ENCODE measurements at places on chromosomes 16 and 17.

DNA sequence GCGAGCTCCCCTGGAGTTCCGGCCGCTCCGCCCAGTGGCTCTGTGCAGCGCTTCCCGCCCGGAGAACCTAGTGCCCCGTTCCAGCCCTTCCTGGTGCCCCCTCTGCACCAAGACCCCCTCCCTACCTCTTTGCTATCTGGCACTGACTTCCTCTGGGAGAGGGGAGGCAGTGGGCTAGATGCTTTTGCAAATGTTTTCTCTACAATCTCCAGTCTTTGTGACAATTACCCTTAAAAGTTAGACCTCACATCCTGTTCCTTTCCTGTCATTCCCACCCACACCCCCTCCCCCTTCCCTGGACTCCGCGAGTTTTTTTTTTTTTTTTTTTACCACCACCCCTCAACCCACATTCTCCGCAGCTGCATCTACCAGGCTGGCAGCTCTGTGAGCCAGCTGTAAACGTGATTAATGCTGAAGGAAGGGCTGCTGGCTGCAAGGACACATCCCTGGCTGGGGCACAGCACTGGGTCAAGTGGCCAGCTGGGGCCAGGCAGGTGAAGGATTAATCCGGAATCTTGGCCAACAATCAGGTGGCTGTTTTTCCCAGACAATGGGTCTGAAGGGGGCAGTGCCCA, 101.5 kb downstream of the MGAT5B start:
- DNase-seq, result peak; percentile 19

DNA sequence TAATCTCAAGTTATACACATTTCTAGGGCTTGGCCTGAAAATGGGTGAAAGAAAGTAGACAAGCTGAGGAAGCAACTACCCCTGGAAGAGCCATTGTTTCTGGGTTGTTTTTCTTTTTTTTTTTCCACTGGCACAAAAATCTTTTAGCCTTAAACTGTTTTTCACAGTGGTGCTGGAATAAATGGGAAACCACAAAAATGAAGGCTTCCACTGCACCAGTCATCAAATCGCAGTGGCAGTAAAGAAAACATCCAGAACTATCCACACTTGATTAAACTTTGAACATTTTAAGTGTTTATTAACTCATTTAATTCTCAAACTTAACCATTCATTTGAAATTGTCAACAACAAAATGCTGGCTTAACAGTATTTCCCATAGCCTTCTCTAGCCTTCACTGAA, 14.3 kb downstream of the CMTM4 start:
- DNase-seq, result no peak

- no peak for DNase-seq
Measured at GRCh38 chr17:71580220-71580619, 540.6 kb upstream of the SOX9 start.

- DNase-seq, result no peak
Measured at GRCh38 chr17:41392278-41392677, 5.1 kb downstream of the KRT31 start.

DNA sequence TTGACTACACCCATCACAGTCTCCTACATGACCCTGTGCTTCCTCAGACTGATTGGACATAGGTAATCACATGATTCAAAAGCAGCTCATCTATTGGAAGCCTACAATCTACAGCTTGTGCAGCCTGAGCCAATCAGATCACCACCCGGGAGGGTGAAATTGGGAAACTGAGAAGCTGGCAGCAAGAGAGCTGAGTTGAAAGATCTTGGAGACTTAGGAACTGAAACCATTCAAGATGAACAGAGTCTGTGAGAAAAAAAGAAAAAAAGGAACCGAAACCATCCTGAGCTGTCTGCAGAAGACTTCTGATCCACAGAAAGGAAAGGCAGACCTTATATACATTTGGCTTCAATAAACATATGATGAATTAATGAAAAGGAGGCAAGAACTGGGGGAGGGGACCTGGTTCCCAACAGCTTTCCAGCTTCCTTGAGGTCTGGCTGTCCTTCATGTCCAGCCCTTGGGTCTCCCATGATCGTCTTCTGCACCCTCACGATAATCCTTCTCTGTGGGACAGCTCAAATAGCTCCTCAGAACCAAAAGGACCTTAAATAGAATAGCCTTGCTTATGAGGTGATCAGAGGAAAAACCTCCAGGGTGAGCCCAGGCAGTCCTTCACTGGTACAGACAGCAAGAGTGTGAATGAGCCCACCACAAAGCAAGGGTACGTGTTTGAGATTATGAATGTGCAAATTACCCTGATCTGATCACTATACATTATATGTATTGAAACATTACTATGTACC, 32.6 kb downstream of the PLXDC1 start:
- DNase-seq, result peak; percentile 27

- no peak for DNase-seq
Measured at GRCh38 chr16:27330542-27330941, 16.8 kb downstream of the IL4R start.

DNA sequence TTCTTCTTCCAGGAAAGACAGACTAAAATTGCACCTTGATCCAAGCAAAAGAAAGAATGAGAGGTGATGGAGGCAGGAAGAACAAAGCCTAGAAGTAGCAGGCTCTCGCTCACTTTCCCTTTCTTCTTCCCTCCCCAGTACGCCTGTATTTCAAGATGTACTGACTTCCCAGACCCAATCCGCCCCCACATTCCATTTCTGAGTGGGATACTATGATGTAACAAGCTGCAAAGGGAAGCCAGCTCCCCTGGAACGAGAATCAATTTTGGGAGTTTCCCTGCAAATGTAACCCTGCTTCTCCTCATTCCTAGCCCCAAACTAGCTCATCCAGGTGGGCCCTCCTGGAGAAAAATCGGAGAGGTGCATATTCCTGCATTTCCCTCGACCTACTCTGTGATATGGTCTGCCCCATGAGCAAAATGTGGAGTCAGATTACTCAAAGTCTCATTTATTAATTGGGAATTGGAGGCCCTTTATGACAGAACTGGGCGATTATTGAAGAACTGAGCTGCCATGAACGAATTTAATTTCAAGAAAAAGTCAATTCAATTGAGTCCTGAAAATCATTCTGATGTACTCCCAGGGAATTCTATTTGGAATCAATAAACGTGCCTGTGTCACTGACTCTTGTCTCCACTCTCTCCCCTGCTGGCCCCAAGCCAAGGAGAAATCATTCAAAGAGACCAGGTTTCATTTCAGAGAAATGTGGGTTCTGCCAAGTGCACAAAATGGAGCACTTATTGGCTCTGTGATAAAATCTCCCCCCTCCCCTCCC, 398.9 kb downstream of the SHISA9 start:
- no peak for DNase-seq
